ENCODE measurements at places on chromosomes 5 and 9.

- no peak for DNase-seq
These were observed 66.4 kb downstream of the ZSWIM6 start for GRCh38 chr5:61398440-61398839.

GRCh38 chr9:109856785-109857184, 76.8 kb downstream of the PALM2AKAP2 start:
- peak; percentile 94 for DNase-seq

- DNase-seq, result no peak
These were observed 173.1 kb downstream of the CACNA1B start for GRCh38 chr9:138050472-138051330.

- DNase-seq, result no peak
These were observed 108.5 kb downstream of the C9orf152 start for GRCh38 chr9:110099236-110100095.

DNA sequence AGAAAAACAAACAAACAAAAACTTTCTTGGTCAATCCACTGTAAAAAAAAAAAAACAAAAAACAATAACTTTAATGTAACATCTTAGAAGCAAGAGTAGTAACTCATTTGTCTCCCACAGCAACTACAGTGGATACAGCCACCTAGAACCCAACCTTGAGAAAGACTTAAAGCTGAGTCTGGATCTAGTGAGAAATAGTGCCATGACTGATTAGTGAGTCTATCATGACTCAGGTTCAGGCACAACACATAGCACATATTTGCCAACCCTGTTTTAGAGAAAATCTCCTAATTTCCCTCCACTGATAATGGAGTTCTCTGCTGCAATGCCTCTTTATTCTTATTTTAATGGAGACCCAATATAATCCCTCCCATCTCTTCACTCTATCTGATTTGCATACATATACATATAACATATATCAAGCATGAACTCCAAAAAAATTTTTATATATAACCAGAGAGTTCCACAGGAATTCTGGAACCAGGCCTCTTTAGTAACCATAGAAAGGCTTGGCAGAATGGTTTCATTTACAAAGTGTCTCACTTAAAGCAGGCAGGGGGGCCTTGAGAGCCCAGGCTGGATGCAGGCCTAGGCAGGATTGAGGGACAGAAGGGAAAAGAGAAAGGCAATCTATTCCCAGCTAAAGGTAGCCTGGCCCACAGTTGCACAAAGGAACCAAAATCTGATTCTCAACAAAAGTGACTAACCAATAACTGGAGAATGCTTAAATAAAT, 11.9 kb upstream of the NR4A3 start:
- no peak for DNase-seq

GRCh38 chr5:56803025-56803424, 12.3 kb upstream of the MAP3K1 start:
- DNase-seq, result no peak

- DNase-seq, result no peak
These were observed 1.5 kb upstream of the FCHO2 start for GRCh38 chr5:72954389-72954788.

DNA sequence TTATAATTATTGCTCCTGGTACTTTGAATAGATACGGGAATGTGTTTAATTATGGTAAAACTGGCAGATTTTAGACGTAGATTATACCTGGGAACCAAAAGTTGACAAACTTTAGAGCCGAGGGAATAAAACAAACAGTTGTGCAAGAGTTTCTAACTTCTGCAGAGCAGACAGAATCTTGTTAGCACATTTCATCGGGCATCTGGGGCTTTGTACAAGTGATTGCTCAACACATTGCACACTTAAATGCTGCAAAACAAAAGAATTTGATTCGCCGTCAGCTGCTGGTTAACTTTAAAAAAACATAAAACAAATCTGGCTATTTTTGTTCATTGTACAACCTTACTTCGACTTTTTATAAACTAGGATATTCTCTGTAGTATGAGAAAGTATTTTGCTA, 398.1 kb downstream of the MAN2A1 start:
- no peak for DNase-seq

GRCh38 chr9:14323083-14323971, 9.4 kb upstream of the NFIB start:
- DNase-seq, result no peak

- peak; percentile 48 for DNase-seq
These were observed 113.2 kb downstream of the JAKMIP2 start for GRCh38 chr5:147669169-147669869.

- no peak for DNase-seq
These were observed 35.0 kb downstream of the TLR4 start for GRCh38 chr9:117739206-117739605.

DNA sequence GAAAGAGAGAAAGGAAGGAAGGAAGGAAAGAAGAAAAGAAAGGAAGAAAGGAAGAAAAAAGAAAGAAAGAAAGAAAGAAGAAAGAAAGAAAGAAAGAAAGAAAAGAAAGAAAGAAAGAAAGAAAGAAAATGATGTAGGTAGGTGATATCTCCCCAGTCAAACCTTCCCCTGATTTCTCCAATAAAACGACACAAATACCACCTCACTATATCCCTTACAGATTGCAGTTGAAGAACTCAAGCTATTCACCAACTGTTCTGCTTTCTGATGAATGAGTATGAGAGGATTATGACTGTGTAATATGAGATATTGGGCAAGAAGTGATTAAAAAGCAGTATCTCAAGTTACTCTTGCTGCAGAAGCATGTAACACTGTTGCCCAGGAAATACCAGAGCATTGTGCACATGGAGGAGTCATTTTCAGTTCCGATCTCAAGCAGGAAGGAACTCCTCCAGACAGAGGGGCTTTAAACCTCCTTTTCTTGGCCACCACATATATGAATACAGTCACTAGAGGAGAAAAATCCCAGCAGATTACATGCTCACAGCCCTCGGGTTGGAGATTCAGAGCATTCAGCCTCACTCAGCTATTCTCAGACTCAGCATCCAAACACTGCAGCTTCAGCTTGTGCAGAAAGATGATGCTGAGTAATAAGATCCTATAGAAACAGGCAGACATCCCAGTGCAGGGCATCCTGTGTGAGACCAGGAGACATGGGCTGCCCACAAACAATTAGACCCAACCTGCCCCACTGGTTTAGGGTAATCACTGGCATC, 61.4 kb downstream of the UGCG start:
- DNase-seq, result peak; percentile 3

DNA sequence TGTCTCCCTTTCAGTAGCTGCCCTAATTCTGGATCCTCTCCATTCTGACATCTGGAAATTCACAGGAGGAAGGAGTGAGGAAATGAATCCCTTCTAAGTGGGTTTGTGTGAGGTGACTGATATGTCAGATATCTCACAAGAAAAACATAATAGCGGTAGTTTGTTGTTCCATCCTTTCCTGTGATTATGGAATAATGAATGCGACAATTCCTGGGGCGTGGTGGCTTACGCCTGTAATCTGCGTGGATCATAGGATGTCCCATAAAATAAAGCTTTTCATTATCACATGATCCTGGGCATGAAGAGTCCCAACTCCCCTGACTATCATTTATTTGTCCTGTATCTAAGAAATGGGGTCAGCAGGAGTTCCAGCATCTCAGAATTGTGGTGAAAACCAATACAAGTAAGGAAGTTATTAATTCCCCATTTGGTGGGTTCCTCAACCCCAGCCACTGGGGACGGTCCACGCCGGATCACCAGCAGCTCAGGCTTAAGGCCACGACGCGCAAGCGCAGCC, 375 bp upstream of the C5orf24 start:
- no peak for DNase-seq

DNA sequence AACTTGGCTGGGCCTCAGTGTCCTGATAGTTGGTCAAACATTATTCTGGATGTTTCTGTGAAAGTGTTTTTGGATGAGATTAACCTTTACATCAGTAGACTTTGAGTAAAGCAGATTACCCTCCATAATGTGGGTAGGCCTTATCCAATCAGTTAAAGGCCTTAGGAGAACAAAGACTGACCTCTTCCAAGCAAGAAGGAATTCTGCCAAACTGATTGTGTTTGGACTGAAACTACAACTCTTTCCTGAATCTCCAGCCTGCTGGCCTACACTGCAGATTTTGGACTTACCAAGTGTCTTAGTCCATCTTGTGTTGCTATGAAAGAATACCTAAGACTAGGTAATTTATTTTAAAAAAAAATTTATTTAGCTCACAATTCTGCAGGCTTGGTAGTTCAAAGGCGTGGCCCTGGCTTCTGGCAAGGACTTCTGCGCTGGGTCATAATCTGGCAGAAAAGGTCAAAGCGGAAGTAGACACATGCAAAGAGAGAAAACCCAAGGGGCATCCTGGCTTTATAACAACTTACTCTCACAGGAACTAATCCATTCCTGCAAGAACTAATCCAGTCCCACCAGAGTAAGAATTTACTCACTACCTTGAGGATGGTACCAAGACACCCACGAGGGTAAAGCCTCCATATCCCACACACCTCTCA, 8.6 kb upstream of the ARHGEF37 start:
- DNase-seq, result no peak
